Stimulated activated CD4-positive, alpha-beta T cell treated with anti-CD3 and anti-CD28 coated beads, Interleukin-12 subunit alpha, Interleukin-12 subunit beta, amount 100 ng/mL, for 48 hours (primary cell): ENCODE measurements at places on chromosomes 7 and 10.

GRCh38 chr10:49140304-49141177 lies 6.7 kb upstream of the FAM170B start:
- no peak for DNase-seq

GRCh38 chr7:74475243-74475986 lies 21.7 kb downstream of the GTF2IRD1 start:
- no peak for DNase-seq

DNA sequence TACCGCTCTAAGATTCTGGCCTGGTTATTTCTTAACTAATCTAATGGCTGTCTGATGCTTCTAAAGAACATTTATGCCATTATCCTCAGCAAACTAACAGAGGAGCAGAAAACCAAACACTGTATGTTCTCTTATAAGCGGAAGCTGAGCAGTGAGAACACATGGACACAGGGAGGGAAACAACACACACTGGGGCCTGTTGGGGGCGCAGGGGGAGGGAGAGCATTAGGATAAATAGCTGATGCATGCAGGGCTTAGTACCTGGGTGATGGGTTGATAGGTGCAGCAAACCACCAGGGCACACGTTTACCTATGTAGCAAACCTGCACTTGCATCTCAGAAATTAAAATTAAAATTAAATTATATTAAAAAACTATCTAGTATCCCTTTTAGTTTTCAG lies 853.5 kb downstream of the GATA3 start:
- DNase-seq, result no peak

DNA sequence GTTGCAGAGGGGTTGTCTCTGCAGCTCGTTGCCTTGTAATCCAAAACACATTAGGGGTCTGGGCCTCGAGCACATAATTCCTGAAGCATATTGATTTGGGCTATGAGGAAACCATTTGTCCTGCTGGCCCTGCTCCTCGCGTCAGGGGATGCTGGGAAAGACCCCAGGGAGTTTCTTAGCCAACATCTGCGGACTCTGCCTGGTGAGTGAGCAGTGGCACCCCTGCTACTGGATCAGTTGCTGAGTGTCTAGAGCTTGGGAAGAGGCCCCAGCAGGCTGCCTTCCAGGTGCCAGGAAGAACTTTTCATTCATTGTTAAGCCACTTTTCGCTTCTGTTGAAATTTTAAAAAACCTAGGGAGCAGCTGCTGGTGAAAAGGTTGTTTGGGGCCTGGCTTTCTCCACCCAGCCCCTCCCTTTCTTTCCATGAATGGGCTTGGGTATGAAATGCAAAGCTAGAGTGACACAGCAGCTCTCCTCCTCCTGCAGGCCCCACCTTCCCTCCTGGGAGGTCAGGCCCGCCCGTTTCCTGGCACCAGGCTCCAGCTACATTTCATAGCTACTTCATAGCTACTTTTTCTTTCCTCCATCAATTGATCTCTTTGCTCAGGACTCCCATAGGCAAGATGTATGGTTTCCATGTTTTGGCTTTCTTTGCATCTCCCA lies 26.8 kb downstream of the TACR2 start:
- DNase-seq, result no peak

DNA sequence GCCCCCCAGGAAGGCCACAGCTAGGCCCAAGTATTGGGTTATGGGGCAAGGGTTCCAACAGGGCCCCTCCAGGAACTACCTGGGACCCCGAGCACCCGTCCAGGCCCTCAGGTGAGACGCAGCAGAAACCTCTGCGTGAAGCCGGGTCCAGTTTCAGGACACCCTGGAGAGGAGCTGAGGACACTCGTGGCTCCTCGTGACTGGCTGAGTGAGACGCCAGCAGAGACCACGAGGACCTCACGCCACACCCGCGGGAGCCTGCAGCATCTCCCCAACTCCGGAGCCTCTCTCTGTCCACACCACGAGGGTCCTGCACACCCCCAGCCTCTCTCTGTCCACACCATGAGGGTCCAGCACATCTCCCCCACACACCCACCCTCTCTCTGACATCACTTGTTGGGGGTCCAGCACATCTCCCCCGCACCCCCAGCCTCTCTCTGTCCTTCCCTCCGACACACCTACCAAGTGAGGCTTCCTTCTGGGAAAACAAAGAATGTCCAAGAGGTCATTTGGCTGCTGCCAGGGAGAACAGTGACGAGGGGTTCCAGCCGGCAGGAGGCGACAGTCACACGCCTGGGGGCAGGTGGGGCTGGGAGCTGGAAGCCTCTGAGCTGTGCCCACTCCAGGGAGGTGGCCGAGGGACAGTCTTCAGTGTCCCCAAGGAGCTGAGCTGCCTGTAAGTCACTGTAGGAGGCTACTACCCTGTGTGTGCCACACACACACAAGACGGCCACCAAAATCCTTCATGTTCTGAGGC lies 46.1 kb upstream of the PPP2R2D start:
- DNase-seq, result no peak

DNA sequence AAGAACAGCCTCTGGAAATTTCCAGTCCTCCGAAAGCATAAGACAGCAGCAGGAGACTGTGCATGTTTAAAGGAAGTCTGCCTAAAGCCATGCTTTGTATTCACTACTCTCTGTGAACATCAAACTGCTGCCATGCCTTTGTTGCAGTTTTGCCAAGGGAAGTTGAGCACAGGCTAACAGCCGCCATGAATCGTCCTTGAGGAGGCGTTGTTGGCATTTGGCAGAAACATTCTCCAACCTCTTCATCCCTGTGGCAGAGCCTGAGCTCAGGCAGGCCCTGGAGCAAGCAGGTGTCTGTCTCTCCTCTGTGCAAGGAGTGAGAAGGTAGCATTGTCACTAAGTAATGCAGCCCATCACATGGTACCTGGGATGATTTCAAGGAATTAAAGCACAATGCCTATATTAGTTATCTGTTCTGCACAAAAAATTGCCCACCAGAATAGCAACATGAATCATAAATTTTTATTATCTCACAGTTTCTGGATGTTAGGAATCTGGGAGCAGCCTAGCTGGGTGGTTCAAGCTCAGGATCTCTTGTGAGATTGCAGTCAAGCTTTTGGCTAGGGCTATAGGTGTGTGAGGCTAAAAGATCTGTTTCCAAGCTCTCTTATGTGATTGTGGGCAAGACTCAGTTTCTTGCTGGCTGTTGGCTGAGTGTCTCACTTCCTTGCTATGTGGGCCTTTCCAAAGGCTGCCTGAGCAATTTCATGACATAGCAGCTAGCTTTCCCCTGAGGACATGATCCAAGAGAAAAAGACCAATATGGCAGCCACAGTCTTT lies 46.5 kb upstream of the KIAA1217 start:
- DNase-seq, result no peak

- no peak for DNase-seq
Observed at GRCh38 chr7:53744403-53744760, 708.9 kb downstream of the POM121L12 start.

- DNase-seq, result no peak
Observed at GRCh38 chr10:52353960-52354394, 39.9 kb downstream of the DKK1 start.

DNA sequence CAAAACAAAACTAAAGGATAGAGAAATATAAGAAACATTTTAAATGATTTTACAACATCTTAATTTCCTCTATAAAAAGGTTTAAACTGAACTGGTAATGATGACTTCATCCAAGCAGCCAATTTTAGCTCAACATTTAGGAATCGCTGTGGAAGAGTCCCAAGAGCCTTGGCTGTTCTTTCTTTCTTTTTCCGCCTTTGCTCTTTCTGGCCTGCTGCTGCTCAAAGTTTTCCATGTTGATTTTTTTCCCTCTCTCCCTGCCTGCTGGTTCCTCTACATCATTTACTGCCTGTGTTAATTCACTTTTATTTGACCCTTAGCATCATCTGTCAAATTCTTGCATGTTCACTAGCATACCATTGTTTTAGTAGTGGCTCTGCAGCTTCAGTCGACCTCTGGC lies 146.9 kb downstream of the EVX1 start:
- no peak for DNase-seq

- no peak for DNase-seq
Observed at GRCh38 chr10:109861081-109861480, 62.2 kb downstream of the XPNPEP1 start.

- no peak for DNase-seq
Observed at GRCh38 chr7:11427686-11428273, 404.2 kb downstream of the THSD7A start.

DNA sequence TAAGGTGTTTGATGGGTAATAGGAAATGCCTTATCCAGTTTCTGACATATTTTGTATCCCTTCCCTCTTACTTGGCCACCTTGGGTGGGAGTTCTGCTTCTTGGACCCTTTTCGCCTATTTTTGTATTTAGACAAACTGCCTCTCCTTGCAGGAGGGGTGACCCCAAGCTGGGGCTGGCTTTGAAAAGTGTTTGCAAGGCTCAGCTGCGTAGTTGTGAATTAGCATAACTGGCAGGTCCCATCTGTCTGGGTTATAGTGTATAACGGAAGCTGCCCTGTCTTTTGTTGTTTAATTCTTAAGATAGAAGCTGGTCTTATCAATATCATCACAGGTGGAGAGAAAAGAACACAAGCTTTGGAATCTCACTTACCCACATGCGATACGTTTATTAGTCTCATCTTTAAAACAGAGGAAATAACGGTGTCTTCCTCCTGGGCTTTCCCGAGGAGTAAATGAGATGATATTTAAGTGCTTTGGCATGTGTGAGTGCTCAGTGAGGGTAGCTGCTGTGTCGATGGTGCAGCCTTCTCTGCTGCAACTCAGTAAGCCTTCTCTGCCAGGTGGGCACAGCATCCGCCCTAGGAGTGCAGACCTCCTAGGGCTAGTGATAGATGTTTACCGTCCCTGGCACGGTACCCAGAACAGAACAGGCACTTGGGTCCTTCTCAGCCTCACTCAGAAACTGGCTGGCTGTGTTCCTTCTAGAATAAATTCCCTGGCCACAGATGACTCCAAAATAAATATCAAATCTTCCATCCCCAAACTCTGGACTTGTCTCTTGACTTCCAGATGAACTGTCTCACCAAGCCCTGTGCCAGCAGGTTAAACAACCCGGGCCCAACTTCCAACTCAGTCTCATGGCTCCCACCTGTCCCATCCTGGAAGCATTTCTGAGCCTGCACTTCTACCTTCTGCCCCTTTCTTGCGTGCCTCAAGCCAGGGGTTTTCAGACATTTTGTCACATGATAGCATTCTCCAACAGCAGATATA lies 227.3 kb downstream of the GFRA1 start:
- no peak for DNase-seq

DNA sequence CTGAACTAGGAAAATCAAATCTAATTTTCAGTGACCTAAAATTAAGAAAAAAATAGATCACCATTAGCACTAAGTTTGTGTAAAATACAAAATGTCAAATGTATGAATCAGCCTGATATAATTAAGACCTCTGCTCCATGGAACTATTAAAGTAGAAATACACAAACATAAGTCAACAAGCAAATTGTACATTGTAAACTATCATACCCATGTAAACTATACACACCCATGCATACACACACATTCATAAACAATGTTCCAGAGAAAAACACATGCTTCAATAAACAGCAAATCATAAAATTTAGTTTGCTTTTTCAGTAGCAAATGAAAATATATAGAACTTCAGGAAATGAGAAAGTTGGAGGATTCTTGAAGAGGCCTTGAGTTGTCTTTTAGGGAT lies 199.7 kb upstream of the VSTM2A start:
- DNase-seq, result no peak

GRCh38 chr10:100985336-100985735 lies 2.0 kb downstream of the MRPL43 start:
- DNase-seq, result no peak

GRCh38 chr10:75403939-75404814 lies 2.6 kb upstream of the ZNF503 start:
- no peak for DNase-seq

GRCh38 chr10:22158426-22158825 lies 59.4 kb downstream of the EBLN1 start:
- no peak for DNase-seq

GRCh38 chr7:134962270-134962780 lies 24.0 kb upstream of the AGBL3 start:
- no peak for DNase-seq

DNA sequence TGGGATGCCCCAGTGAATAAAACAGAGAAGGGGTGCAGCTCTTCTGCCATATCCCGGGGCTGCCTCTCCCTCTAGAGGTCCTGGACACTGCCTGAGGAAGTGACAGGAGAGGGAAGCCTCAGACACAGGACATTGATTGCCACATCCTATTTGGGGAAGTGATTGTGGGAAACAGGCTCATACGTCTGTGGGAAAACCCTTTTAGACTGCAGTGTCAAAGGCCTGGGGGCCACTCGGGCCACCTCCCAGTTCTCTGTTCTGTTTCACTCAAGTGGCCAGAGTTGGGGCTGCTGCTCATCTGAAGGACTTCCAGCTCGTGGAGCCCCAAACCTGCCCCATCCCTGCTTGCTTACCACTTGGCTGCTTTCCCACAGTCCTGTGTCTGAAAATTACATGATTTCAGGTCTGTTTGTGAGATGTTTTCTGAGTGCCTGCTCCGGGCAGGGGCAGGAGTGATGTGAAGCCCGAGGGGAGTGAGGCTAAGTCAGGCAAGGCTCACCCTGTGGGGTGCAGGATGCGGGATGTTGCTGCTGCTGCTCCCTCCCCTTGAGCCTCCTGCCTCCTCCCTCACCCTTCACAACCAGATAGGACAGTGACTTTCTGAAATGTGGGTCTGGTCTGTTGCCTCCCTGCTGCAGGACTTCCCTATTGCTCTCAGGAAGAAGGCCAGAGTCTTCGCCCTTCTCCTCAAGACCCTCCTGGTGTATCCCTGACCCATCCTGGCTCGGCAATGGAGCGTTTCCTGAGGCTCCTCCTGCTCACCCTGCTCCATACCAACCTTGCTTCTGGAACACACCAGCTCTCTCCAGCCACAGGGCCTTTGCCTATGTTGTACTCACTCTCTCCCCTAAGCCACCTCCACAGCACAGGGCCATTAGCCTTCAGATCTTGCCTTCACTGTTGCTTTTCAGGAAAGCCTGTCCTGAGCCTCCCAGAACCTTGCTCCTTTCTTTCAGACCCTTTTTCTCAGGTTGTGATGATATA lies 58.4 kb downstream of the NEURL1 start:
- DNase-seq, result no peak

DNA sequence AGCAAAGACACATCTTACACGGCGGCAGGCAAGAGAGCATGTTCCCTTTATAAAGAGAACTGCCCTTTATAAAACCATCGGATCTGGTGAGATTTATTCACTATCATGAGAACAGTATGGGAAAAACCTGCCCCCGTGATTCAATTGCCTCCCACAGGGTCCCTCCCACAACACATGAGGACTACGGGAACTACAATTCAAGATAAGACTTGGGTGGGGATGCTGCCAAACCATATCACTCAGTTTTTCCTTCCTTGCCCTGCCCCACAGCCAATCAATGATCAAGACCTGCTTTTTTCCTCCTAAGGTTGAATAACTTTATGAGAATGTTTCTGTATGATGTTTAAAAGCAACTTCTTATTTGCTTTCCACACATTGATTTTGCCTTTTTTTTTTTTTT lies 3.1 kb upstream of the PTPRE start:
- no peak for DNase-seq

- no peak for DNase-seq
Observed at GRCh38 chr7:45435131-45435530, 139.0 kb upstream of the ADCY1 start.

- no peak for DNase-seq
Observed at GRCh38 chr7:104845557-104845956, 168.4 kb upstream of the KMT2E start.

- no peak for DNase-seq
Observed at GRCh38 chr7:116216956-116217571, 6.7 kb downstream of the TES start.

GRCh38 chr10:88289342-88289741 lies 293.8 kb downstream of the RNLS start:
- DNase-seq, result no peak
